Stimulated activated CD4-positive, alpha-beta T cell treated with anti-CD3 and anti-CD28 coated beads, TNF-alpha, amount 100 ng/mL, for 24 hours (primary cell): ENCODE measurements at places on chromosomes 6 and 20.

DNA sequence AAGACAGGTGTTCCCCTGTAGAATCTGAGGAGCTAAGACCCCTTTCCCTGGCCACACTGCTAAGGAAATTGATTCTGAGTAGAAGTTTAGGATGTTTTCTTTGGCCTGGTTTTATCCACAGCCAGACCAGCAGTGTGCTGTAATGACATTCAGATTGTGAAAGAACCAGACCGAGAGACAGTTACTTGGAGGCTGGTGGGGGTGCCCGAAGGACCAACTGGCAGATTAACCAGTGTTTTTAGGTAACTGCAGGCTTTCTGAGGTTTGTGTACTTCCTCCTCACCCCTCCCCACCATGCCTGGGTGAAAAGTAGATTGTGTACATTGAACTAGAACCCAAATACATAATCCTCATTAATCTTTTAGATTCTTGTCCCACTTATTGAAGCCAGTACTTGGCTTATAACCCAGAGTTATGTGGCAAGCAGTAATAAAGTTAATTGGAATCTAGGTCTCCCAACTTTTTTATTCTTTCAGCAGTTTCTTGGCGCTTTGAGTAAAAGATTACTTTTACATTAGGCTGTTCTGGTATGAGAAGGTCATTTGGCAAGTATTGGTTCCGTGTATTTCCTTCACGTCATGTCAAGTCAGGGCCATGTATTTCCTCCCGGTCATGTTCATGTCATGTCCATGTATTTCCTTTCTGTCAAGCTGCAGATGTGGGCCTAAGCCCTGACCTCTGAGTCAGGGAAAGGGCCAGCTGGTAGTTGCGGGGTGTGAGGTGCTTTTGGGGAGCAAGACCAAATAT, 93.7 kb downstream of the TCP11 start:
- no peak for DNase-seq

DNA sequence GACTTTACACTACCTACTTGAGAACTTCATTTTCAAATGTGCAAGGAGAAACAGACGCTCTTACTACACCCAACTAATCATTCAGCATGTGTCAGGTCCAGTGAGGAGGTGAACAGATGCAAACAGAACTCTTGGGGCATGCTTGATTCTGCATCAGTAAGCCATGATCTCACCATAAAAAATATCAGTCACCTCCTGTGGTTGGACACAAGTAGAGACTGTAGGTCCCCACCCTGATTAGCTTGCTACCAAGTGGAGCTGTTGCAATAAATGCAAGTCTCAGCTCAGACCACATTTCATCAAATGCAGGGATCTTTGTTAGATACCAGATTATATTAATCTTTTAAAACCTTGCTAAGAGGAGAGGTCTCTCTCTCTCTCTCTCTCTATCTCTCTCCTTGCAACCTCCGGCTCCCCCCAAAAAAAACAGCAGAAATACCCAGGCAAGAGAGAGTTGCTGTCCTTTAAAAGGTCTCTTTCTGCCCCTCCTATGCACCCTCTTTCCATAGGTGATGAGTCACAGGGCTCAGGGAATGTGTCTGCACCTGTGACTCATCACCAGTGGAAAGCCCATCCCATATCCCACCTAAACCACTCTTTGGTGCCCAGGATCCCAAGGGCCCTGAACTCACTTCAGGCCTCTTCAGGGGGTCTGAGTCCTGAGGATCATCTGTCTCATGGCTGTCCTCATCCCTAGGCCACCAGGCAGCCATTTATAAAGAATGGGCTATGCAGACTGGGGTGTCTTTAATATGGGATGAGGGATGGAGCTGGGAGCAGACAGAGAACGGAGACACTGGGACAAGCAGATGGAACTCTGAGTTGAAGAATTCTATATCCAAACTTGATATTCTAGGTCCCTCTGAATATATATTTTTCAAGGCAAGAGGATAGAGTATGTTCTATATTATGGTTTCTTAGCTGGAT, 154.5 kb downstream of the QRSL1 start:
- DNase-seq = no peak

DNA sequence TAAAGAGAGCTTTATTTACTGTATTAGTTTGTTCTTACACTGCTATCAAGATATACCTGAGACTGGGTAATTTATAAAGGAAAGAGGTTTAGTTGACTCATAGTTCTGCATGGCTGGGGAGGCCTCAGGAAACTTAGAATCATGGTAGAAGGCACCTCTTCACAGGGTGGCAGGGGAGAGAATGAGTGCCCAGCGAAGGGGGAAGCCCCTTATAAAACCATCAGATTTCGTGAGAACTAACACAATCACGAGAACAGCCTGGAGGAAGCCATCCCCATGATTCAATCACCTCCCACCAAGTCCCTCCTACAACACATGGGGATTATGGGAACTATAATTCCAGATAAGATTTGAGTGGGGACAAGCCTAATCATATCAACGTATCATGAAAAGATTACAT, 27.2 kb downstream of the ARID1B start:
- DNase-seq = no peak

DNA sequence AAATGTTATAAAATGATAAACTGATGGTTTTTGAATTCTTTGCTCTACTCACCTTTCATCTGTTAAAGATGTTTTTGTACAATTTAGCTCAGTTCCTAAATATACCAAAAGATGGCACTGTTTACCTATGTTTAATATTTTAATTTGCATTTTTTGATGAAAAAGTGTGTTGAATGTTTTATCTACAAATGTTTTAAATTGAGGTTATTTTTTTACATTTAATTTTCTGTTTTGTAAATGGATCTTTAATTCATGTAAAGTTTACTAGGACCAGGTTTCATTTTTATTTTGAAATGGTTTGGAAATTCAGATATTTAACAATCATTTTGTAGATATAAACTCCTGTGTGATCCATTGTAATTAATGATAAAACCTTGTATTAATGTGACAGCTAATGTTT, 30.0 kb downstream of the CDKAL1 start:
- no peak for DNase-seq

DNA sequence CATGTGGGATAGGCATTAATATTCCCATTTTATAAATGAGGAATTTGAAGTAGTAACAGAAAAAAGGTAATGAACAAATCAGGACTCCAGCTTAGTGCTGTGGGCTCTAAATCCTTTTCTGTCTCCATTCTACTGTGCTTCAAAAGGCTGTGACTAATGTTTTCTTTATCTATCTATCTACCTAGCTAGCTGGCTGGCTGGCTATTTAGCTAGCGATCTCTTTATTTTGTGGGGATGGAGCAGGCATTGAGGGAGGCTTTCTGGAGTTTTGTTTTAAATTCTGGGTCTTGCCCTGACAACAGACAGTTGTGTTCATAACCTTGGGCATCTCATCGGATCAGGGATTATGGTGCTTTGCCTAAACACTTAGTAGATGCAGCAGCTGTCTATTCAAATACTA, 139.2 kb downstream of the SOX4 start:
- no peak for DNase-seq

DNA sequence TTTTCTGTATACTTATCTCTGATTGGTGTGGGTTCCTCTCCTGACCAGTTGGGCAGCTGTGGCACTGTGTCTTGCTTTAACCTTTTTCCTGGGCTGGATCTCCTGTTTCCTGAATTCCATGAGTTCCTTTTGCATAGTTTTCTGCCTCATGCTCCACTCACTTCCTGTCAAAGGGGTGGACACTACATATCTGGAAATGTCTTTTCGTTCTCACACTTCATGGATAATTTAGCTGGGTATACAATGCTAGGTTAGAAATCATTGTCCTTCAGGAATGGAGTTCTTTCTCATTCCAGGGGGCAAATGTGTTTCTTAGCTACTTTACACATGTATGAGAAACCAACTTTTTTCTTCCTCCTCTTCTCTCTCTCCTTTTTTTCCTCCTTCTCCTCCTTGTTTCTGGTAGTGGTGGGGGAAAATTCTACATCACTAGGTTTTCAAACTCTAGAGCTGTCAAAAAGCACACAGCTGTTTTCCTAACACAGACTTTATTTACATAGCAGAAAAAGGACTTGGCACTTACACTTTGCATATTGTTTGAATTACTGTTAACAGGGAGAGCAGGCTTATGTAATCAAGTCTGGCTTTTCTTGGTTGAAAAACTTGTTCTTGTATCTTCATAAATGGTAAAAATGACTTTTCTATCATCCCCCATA, 9.0 kb upstream of the DDX27 start:
- no peak for DNase-seq

DNA sequence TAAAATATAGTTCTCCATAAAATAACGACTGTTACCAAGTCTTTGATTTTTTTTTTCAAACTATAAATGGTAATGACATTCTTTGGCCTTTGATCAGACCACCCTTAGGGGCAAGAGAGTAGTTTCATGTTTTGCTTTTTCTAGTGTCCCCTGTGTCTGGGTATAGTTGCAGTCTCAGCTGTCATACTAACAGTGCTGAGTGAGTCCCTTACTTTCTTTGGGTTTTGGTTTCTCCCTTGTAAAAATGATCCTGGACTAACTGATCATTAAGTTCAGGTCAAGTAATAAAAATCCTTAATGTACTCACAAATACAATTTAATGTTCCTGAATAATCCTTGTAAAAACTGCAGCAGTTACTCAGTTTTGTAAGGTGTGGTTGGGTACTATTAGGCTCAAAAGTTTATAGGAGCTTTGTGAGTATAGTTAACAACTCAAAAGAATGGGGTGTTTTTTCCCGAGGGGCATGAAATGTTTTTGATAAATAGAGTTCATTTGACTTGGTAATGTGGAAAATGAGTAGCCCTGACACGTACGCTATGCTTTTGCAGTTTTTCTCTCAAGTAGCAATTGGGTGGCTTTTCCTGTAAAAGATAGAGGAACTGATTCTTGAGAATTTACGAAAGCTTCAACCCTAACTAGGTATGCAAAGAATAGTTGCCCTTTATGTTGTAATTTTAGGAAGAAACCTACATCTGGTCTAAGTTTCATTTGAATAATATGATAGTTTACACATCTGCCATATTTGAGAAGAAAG, 6.2 kb downstream of the PTPN1 start:
- DNase-seq = no peak

- no peak for DNase-seq
Observed at GRCh38 chr6:37368961-37369320, 15.2 kb downstream of the RNF8 start.

DNA sequence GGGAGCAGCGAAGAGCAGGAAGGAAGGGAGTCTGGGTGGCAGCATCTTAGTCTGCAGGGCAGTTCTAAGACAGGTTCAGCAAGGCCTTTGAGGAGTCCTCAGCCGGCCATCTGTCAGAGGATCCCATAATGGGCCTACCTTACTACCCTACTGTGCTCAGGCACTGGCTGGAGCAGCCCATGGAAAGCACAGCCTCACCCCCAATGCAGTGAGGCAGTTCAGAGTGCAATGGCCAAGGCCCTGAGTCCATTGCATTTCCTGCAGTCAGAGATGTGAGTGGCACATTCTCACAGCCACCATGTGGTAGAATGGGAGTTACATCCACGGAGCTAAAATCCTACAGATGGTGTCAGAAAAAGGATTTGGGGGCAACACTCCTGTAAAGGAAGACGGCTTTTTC, 19.4 kb upstream of the OVOL2 start:
- no peak for DNase-seq

DNA sequence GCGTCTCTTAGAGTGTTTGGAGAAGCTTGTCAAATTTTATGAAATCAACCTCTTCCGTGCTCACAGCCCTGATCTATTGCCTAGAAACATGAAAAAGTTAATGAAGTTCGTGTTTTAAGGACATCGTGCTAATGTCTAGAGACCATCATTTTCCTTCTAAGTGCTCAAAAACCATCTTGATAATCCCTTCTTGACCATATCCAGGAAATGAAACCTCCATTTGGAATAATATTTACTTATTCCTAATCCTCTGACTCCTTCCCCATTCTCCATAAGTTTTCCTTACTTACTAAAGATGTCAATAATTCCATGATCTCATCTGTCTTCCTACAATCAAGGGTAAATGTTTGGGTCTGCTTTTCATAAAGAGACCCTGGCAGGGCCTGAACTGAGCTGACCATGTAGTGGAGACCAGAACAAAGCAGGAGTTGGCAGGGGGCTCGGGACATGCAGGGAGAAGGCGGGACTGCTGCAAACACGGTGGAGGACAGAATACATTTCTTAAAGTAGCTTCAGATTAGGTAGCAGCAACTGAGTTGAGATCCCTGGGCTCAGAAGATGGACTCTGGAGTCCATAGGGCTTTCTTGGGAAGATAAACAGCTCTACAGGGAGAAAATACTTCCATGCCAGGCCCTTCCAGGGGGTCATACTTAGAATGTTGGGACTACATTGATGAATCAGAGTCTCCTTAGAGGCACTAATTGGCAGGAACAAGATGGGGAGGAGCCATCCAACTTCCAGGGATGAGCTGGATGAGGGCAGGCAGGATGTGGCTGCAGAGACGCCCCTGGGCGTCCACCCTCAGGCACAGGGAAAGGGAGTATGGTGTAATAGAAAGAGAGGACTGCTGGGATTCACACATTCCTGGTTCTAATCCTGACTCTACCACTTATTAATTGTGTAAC, 100.7 kb downstream of the RIN2 start:
- no peak for DNase-seq

DNA sequence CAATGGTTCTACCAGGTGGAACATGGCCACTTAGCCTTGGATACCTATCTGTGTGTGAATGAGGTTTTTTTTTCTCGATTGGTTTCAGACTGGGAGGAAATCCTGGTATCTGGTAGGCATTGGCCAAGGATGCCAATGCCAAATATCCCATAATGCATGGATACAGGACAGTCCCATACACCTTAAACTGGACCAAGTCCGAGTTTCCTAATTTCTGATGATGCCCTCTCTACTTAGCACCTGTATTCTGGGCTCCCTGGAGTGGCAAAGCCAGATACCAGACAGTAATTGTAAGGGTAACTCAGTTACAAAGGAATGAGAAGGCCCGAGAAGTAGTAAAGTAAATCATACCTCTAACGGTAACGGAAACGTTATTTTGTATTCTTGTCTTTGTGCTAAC, 17.9 kb downstream of the SNX5 start:
- DNase-seq = no peak

GRCh38 chr6:10522929-10523573, 1.9 kb downstream of the GCNT2 start:
- no peak for DNase-seq

DNA sequence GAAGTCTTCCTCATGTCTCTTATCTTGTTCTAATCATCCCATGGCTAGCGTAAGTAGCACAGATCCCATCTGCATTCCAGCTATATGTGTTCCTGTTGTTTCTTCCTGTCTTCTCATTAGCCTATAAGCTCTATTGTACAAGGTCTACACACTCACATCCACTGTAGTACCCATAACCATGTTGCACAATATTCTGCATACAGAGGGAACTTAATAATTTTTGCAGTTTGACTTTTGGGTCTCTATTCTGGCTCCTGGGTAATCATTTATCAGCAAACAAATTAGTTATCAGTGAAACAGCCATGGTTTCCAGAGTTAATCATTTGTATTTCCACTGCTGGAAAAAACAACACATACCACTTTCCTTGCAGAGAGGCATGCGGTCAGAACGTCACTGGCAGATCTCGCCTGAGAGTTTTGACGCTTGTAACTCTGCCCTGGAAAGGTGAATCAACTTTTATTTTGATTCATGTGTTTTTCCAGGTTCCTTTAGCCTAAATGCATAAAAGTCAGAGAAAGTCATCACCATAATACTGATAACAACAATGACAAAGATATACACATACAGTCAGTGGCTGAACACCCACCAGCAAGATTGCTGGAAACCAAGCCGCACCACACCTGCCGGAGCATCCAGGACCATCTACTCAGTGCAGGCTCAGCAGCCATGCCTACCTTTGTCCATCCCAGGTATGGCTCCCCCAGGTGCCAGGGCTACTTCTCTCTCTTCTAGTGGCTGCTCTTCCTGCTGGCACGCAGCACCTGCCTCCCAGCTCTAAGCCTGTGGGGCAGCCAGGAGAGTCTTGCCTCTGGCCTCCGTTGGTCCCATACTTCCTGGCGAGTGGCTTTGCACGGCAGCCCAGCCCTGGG, 158.2 kb downstream of the QRSL1 start:
- DNase-seq = no peak
